ENCODE measurements at places on chromosomes 12 and 14.
A peak's percentile ranks its signal among the peaks of the same experiment; 100 is the strongest.

DNA sequence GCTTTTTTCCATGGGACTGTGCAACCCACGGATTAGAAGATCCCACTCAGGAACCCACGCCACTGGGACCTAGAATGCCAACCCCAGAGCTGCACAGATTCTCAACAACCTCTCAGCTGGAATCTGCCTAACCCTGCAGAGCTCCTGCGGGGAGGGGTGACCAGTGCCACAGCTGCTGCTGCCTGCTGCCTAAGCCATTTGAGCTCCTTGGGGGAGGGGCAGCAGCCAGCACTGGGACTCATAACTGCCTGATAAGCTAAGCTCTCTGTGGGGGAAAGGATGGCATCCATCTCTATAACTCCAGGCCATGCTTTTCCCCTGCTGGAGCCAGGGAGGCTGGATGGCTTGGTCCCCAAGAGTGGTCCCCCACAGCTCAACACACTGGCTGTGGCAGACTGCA is 182.8 kb downstream of the SLC5A8 start:
- DNase-seq, result no peak

DNA sequence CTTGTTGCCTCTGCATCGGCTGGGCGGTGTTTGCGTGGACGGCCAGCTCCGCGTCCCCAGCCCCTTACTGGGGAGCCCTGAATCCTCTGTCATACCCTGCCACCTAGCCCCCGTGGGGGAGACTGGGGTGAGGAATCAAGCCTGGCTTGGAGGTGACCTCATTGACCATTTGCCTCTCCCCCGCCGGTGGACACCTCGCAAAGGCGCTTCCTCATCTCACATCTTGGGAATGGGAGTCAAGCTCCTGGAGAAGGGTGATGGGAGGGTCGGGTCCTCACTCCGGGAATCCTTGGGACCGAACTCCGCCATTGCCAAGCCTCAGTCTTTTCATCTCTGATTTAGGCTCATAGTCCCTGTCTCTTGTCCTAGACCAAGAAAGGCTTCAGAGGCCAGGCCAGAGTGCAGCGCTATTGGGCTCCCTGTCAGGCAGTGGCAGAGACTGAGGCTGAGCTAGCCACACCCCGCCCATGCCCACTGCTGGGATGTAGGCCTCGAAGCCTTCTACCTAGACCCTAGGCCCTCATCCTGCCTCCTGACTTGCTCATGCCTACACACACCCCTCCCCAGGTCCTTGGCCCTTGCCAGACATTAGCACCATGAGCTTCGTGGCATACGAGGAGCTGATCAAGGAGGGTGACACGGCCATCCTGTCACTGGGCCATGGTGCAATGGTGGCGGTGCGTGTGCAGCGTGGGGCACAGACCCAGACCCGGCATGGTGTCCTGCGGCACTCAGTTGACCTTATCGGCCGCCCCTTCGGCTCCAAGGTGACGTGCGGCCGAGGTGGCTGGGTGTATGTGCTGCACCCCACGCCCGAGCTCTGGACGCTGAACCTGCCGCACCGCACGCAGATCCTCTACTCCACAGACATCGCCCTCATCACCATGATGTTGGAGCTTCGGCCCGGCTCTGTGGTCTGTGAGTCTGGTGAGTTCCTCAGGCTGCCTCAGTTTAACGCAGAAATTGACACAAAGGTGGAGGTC is 678 bp downstream of the TRMT61A start:
- no peak for DNase-seq

DNA sequence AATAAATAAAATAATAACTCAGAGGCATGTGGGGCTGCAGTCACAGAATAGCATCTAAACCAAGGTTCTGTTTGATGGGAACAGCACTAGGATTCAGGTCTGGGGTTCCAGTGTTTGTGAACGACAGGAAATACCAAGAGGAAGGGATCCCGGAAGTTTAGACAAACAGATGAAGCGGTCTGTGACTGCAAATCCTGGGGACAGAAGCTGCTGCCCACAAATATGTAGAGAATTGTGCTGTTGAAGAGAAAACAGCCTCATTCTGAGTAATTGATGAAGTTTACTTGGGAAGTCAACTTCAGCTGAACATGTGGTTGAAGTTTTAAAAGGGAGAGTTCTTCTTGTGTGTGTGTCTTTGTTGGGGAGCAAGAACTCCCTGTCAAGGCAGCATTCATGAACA is 98.4 kb upstream of the TBX5 start:
- no peak for DNase-seq

DNA sequence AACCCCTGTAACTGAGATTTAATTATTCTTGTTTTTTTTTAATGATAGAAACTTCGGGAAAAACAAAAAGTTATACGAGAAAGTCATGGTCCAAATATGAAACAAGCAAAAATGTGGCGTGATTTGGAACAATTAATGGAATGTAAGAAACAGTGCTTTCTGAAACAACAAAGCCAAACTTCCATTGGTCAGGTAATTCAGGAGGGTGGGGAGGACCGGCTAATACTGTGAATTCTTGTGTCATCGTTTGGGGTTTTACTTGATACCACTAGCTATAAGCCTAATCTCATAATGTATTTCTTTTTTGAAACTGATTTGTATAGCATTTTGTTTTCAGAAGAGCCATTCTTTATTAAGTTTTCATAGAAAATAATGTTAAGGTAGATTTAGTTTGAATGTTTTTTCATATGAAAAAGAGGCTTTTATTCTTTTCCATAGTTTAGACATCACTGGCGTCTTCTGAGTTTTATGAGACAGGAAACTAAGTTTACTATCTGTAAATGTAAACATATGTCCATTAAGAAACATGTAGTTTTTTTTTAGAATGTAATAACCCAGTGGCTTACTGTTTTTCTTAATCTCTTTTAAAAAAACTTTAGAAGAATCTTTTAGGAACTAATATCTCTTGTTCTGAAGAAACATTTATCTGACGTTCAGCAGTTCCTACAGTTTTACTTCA is 62.9 kb upstream of the ATP2A2 start:
- DNase-seq, result no peak

GRCh38 chr14:35341751-35342488 is 49.7 kb downstream of the PSMA6 start:
- DNase-seq, result peak; percentile 74

DNA sequence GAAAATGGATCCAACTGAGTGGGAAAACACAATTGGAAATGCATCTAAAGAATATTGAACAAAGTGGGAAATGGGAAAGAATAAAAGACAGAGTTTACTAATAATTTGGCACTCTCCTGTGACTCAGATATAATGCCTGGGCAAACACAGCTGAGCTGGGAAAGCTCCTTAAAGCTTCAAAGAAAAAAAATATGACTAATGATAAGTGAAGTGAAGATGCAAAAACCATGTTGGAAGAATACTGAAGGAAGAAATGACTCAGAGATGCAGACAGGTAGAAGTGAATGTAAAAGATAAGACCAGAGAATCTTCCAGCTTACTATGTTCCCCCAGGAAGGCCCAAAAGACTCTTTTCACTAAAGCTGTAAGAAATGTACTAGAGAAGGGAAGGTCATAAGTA is 62.4 kb upstream of the FOXG1 start:
- DNase-seq, result no peak

- no peak for DNase-seq
These were observed 20.0 kb downstream of the BEGAIN start for GRCh38 chr14:100567009-100567876.

GRCh38 chr14:75559451-75560222 is 18.8 kb upstream of the FLVCR2 start:
- DNase-seq, result no peak

Data from pulmonary artery endothelial cell (primary cell).